ENCODE measurements at places on chromosomes 16 and 17.

DNA sequence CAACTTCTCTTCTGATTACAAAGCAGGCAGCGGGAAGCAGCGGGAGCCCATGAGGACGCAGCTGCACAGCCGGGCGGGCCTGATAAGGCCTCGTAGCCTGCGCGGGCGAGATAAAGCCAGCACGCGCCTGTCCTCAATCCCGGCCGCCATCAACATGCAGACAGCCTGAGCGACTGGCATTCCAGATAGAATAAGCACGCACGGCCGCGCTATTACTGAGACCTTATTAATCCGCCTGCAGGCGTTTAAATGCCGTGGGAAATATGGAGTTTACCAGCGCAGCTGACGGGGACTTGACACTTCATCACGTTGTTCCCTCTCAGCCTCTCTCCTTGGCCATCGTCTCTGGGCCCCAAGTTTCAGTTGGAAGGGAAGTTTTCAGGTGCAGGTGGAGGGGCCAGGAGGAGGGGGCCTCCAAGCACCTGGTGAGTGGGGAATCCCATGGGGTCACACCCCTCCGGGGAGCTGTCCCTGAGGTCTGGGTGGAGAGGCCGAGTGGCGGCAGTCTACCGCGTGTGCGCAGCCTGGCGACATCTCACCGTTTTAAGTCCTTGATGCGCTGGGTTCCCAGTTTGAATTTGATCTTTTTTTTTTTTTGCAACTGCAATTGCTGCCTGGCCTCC is 27.3 kb upstream of the CBFA2T3 start:
- no peak for DNase-seq

GRCh38 chr16:29862383-29862883 is 593 bp downstream of the CDIPT start:
- DNase-seq, result no peak

- DNase-seq, result no peak
These were observed 90.7 kb upstream of the SMIM36 start for GRCh38 chr17:55601874-55602364.

DNA sequence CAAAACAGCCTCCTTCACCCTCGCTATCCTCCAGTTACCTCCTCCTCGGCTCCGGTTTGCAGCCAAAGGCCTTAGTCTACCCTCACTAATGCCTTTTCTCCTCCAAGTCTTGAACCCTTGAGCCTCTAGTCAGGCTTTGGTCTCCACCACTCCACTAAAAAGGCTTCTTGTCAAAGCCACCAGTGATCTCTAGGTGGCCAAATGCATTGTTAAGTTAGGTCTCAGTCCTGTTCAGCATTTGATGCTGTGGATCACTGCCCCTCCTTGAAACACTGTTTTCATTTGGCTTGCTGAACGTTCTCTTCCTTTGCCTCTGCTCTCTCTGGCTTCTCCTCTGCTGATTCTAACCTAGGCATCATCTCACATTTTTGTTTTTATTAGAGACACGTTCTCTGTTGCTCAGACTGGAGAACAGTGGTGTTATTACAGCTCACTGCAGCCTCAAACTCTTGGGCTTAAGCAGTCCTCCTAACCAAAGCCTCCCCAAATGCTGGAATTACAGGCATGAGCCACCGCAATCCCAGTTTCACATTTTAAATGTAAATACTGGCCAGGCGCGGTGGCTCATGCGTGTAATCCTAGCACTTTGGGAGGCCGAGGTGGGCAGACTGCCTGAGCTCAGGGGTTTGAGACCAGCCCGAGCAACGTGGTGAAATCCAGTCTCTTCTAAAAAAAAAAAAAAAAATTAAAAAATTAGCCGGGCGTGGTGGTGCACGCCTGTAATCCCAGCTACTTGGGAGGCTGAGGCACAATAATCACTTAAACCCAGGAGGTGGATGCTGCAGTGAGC is 1.1 kb downstream of the SGF29 start:
- DNase-seq, result no peak

- no peak for DNase-seq
These were observed 741 bp upstream of the TLCD3A start for GRCh38 chr17:731644-732066.

- DNase-seq, result no peak
These were observed 43.8 kb downstream of the PIMREG start for GRCh38 chr17:6488008-6488539.

DNA sequence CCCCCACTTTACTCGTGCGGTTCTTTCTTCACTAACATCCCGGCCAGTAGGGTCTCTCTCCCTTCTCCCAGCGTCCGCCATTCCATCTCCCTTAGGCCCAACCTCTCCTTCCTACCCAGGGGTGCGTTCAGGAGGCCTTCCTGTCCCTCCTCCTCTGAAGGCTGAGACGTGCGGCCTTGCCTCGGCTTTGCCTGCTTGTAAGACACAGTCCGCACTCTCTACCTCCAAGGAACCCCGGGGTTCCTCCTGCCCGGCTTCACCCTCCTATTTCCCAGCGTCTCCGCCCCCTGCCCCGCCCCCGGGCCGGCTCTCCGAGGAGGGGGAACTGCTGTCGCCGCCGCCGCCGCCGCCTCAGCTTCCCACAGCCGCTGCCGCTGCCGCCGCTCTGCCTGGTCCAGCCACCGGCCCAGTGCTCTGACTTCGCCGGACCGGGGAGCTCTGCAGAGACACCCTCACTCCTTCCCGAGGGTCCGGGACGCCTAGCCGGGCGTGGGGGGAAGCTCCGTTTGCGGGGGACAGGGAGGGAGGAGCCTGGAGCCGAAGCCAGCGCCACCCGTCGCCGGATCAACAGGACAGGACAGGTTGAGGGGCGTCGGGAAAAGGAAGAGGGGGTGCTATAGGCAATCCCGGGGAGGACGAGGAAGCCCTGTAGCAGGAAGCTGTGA is 1.2 kb upstream of the FGF11 start:
- DNase-seq, result peak; percentile 33

- DNase-seq, result no peak
These were observed 125.5 kb downstream of the CACNG3 start for GRCh38 chr16:24381470-24382118.

DNA sequence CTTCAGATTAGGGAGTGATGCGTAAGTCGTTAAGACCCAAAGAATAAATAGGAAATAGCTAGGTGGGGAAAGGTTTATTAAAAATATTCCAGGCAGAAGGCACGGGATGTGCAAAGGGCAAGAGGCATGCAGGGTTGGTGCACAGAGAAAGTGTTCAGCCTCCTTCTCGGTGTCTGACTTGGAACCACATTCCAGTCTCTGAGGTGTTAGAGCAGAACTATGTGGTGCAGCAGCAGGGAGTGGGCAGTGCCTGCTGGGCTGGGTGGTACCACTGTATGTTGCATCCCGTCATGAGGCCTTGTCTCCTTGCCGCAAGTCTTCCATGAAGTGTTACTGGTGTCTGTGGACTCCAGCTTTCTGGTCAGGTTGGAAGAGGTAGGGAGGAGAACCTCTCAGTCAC is 11.1 kb downstream of the NKD1 start:
- no peak for DNase-seq

GRCh38 chr16:24980077-24980793 is 34.9 kb downstream of the ARHGAP17 start:
- no peak for DNase-seq

GRCh38 chr17:72176516-72176851 is 55.7 kb downstream of the SOX9 start:
- DNase-seq, result no peak

- DNase-seq, result no peak
These were observed 8.3 kb upstream of the HEATR6 start for GRCh38 chr17:60086818-60087591.

GRCh38 chr16:76118344-76118743 is 158.9 kb upstream of the CNTNAP4 start:
- DNase-seq, result no peak

GRCh38 chr16:71185347-71185746 is 45.2 kb downstream of the HYDIN start:
- DNase-seq, result no peak

GRCh38 chr16:80144191-80144590 is 396.6 kb upstream of the DYNLRB2 start:
- no peak for DNase-seq

Data from activated CD8-positive, alpha-beta memory T cell treated with anti-CD3 and anti-CD28 coated beads for 4 hours (primary cell).